Gastrocnemius medialis (tissue), 4 donors: ENCODE measurements at places on chromosomes 3 and 15. TPM values are rescaled to one million over a fixed set of nuclear protein-coding genes. Genes with fewer than 3 reads are reported as not detected.
A peak's percentile ranks its signal among the peaks of the same experiment; 100 is the strongest.

Gene FBXL22
- 0.89 TPM for total RNA-seq

Gene HLTF
- 2.8 TPM for total RNA-seq

Gene NR1I2
- total RNA-seq: not detected

Gene IGSF10
- 0.16 TPM for total RNA-seq

Gene CELSR3
- 0.25 TPM for total RNA-seq

Gene EXD1
- total RNA-seq: not detected

Gene GPR156
- total RNA-seq: not detected

- H3K4me1 ChIP-seq: no peaks in the 10 kb centered on the region
- H3K27me3 ChIP-seq: no peaks in the 10 kb centered on the region
- no peaks in the 10 kb centered on the region for H3K36me3 ChIP-seq
- H3K27ac ChIP-seq: no peak overlapping the region
- no peak overlapping the region for H3K4me3 ChIP-seq
- no peak for DNase-seq
Observed at GRCh38 chr15:88448991-88449461, 18.2 kb downstream of the MRPL46 start.

DNA sequence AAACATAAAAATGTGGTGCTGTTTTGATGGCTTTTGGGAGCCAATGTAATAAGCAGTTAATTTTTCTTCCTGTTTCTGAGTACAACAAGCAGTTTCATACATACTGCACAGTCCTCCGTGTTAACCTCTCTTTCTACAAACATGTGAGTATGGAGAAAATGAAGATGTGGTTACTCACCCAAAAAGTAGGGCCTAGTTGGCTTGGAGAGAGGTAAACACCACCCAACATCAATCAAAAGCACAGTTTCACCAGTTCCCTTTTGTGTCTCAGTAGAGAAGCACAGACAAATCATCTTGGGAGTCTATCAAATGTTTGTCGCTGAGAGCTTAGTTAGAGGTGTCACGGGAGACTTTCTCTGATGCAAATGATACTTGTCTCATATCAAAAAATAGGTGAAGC, 320.2 kb downstream of the UNC13C start:
- no peaks in the 10 kb centered on the region for H3K27me3 ChIP-seq
- no peak overlapping the region for H3K4me3 ChIP-seq
- H3K36me3 ChIP-seq: no peaks in the 10 kb centered on the region

DNA sequence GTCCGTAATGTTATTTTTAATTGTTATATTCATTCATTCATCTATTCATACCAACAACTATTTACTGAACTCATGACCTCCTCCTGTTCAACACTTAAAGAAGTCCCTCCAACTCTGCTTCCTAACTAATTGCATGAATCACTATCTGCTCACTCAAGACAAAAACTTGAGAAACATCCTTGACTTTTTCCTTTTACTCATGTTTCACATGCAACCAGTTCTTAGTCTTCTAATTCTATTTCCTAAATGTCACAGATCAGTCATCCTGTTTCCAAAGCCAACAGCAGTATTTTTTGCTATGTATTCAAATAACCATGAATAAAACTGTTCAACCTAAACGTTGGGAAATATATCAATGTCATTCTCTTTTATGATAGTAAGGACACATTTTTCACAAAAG, 124.6 kb upstream of the GBE1 start:
- H3K4me3 ChIP-seq: no peak overlapping the region
- H3K4me1 ChIP-seq: peaks cover 13% of the 10 kb centered on the region
- H3K27ac ChIP-seq: no peak overlapping the region
- no peak for DNase-seq
- no peaks in the 10 kb centered on the region for H3K27me3 ChIP-seq
- H3K36me3 ChIP-seq: no peaks in the 10 kb centered on the region

- DNase-seq: no peak
- no peaks in the 10 kb centered on the region for H3K36me3 ChIP-seq
- H3K4me3 ChIP-seq: no peak overlapping the region
- H3K27ac ChIP-seq: no peak overlapping the region
- H3K4me1 ChIP-seq: no peaks in the 10 kb centered on the region
- no peaks in the 10 kb centered on the region for H3K27me3 ChIP-seq
Observed at GRCh38 chr3:151753846-151754245, 20.1 kb downstream of the AADACL2 start.

GRCh38 chr3:57919987-57920386, 88.2 kb upstream of the FLNB start:
- no peaks in the 10 kb centered on the region for H3K36me3 ChIP-seq
- H3K27ac ChIP-seq: no peak overlapping the region
- H3K4me1 ChIP-seq: peaks cover 8% of the 10 kb centered on the region
- H3K27me3 ChIP-seq: no peaks in the 10 kb centered on the region
- no peak for DNase-seq
- no peak overlapping the region for H3K4me3 ChIP-seq

GRCh38 chr15:58066042-58066867, 744 bp upstream of the ALDH1A2 start:
- H3K4me3 ChIP-seq: peak overlapping the region; percentile 55
- no peaks in the 10 kb centered on the region for H3K4me1 ChIP-seq
- no peaks in the 10 kb centered on the region for H3K36me3 ChIP-seq
- peak overlapping the region; percentile 4 for H3K27ac ChIP-seq

- H3K4me3 ChIP-seq: no peak overlapping the region
- H3K27me3 ChIP-seq: no peaks in the 10 kb centered on the region
- peaks cover 5% of the 10 kb centered on the region for H3K4me1 ChIP-seq
- H3K36me3 ChIP-seq: no peaks in the 10 kb centered on the region
Observed at GRCh38 chr15:78360958-78361718, 21.0 kb downstream of the CRABP1 start.

GRCh38 chr15:98703126-98703685, 54.9 kb downstream of the IGF1R start:
- peaks cover 5% of the 10 kb centered on the region for H3K36me3 ChIP-seq
- no peak for DNase-seq
- no peaks in the 10 kb centered on the region for H3K27me3 ChIP-seq

- peak; percentile 24 for DNase-seq
- H3K36me3 ChIP-seq: no peaks in the 10 kb centered on the region
- H3K4me3 ChIP-seq: no peak overlapping the region
Observed at GRCh38 chr15:39156166-39156565, 424.7 kb upstream of the THBS1 start.

- no peak overlapping the region for H3K4me3 ChIP-seq
- H3K4me1 ChIP-seq: peaks cover 17% of the 10 kb centered on the region
- no peak overlapping the region for H3K27ac ChIP-seq
- no peaks in the 10 kb centered on the region for H3K27me3 ChIP-seq
- DNase-seq: no peak
Observed at GRCh38 chr3:156626104-156626503, 48.3 kb upstream of the TIPARP start.

DNA sequence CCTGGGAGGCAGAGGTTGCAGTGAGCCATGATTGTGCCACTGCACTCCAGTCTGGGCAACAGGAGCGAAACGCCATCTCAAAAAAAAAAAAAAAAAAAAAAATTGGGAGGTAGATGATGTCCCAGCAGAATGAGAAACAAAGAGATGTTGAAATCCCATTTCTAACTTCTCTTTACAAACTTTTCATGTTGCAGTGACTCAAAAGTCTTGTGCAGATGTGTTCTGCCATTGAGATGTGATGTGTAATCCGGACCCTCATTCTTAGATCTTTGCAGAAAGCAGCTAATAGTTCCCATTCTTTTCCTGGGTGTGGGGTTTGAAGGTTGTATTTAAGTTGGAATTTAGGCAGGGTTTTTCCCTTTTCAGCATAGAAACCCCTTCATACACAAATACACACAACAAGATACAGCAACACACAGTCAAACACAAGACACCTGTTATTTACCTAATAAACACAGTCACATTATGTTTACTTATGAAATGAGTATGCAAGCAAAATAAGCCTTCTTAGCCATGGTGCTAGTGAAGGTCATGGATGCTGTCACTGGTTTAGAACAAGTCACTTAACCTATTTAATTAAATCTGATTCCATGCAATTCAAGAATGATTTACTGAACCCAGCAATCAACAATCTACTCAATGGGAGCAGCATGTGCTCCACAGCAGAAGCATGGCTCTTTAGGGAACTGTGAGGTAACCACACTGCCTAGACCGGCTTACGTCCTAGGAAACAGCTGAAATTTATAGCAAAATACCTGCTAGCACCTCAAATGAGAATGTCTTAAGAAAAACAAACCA, 14.9 kb downstream of the SIAH2 start:
- no peak for DNase-seq
- no peak overlapping the region for H3K4me3 ChIP-seq
- no peaks in the 10 kb centered on the region for H3K27me3 ChIP-seq
- H3K27ac ChIP-seq: peak overlapping the region; percentile 10
- H3K36me3 ChIP-seq: no peaks in the 10 kb centered on the region
- H3K4me1 ChIP-seq: peaks cover 58% of the 10 kb centered on the region

DNA sequence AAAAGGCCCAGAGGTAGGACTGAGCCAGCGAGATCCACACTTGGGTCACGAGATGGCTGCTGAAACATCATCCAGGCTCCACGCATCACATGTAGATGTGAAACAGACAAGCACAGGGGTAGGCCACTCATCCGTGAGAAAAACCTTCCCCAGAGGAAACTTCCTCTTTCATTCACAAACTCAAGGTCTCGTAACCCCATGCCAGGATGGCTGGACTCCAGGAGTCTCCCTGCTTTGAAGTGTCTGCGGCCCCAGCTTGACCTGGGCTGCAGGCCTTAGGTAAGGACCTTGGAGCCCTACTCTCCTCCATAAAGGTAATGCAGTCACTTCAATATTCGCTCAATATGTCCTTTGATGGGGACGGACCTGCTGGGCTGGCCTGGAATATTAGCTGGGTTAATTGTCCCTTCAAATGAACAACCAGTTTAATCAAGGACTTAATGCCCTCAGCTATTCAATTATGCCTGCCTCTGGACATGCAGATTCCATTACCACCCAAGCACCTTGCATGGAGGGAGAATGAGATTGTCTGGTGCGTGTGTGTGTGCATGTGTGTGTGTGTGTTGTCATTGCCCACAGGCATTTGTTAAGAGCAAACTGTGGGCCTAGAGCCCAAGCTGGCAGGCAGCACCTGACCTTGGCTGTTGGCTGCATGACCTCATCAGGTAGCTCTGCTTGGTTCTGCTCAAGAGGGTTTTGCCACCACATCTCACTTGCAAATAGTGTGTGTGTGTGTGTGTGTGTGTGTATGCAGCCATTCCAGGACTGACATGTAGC, 186.9 kb upstream of the TLE3 start:
- H3K27me3 ChIP-seq: no peaks in the 10 kb centered on the region
- DNase-seq: no peak
- H3K36me3 ChIP-seq: no peaks in the 10 kb centered on the region
- H3K27ac ChIP-seq: no peak overlapping the region
- H3K4me3 ChIP-seq: no peak overlapping the region
